ENCODE measurements at places on chromosomes 7 and 10.

GRCh38 chr7:128405471-128406313 lies 4.1 kb downstream of the IMPDH1 start:
- DNase-seq = peak; percentile 20

- no peak for DNase-seq
Observed at GRCh38 chr7:18808026-18808425, 309.4 kb downstream of the TWIST1 start.

DNA sequence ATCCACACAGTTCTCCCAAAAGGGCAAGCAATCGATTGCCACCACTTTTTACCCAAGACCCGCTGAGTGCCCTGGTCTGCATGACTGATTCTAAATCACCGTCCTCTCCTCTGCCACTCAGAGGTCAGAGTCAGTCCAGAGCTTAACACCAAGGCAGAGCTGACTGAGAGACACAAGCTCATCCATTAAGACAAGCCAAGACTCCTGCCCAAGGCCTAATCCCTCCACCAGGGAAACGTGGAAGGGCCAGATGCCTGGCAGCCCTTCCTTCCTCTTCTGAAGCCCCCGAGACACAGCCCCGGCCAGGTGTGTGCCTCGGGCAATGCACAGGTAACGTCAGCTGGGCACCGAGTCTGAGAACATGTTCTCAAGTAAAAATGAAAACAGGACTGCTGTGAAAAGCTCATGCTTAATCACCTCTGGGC lies 51.7 kb downstream of the DIP2C start:
- DNase-seq = no peak

GRCh38 chr10:69130251-69130650 lies 6.3 kb downstream of the VPS26A start:
- no peak for DNase-seq

DNA sequence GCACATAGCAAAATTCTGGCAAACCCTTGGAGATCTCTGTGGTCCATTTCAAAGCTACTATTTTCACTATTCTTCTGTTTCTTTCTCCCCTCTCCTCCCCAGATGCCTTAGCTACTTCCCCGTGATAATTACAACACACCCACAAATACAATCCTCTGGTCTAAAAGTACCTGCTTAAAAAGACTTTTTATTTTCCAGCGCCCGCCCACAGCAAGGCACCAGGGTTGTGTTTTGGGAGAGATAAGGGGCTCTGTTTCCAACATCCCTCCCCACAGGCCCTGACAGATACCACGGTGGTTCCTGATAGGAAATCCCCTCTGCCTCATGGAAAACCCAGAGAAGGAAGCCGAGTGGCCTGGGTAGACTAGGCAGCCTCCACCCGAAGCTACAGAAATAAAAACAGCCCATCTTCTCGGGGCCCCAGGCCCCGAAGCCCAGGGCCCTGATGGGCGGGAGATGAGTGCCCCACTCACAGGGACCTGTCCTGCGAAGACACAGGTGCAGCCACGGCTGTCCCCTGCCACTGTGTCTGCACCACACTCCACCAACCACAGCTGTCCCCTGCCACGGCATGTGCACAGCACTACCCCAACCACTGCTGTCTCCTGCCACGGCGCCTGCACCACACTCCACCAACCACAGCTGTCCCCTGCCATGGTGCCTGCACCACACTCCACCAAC lies 19.7 kb downstream of the CALML5 start:
- DNase-seq = no peak

DNA sequence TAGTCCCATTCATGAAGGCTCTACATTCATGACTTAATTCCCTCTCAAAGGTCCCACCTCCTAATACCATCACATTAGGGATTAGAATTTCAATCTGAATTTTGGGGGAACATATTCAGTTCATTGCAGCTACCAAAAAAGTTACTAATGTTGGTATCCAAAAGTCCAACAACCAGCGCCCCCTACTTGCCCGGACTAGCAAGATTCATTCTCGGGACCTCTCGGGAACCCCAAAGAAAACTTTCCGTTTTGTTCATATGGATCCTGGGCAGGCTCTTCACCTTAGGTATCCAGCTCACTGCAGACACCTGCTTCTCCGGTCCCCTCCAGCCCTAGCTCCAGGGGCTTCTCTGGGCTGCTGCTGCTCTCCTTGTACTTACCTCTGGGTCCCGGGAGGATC lies 8.9 kb upstream of the GRK5 start:
- DNase-seq = no peak

- no peak for DNase-seq
Observed at GRCh38 chr10:91345716-91346115, 64.4 kb upstream of the HECTD2 start.

GRCh38 chr10:76628801-76629200 lies 1008.8 kb downstream of the KCNMA1 start:
- DNase-seq = no peak

DNA sequence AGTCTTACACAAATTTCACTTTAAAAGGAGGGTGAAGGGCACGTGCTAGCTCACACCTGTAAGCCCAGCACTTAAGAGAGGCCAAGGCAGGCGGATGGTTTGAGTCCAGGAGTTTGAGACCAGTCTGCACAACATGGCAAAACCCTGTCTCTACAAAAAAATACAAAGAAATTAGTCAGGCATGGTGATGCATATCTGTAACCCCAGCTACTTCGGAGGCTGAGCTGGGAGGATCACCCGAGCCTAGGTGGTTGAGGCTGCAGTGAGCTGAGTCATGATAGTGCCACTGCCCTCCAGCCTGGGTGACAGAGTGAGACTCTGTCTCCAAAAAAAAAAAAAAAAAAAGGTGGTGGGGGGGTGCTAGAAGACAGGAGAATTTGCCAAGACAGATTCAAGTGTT lies 237.3 kb upstream of the KLF14 start:
- DNase-seq = no peak
